Kidney (tissue), 22 donors: ENCODE measurements at places on chromosomes 11 and 22. TPM values are rescaled to one million over a fixed set of nuclear protein-coding genes. Genes with fewer than 3 reads are reported as not detected.

The HBE1 gene
- not detected for polyA plus RNA-seq

The PANX3 gene
- not detected for polyA plus RNA-seq

The CD6 gene
- polyA plus RNA-seq = 0.24 TPM

The CHST1 gene
- 2.9 TPM for polyA plus RNA-seq

The DEFB131B gene
- not detected for polyA plus RNA-seq

The GGT5 gene
- polyA plus RNA-seq = 63.2 TPM

The MMP8 gene
- polyA plus RNA-seq = not detected

The TSPAN4 gene
- polyA plus RNA-seq = 81.2 TPM

The SMIM35 gene
- polyA plus RNA-seq = 0.80 TPM

The CNGA4 gene
- not detected for polyA plus RNA-seq

The CTSC gene
- polyA plus RNA-seq = 191 TPM

The PKDREJ gene
- 0.15 TPM for polyA plus RNA-seq

The ANO5 gene
- polyA plus RNA-seq = 3.5 TPM

The CCDC116 gene
- 0.22 TPM for polyA plus RNA-seq

The CRYBB3 gene
- polyA plus RNA-seq = 5.3 TPM

The NRIP3 gene
- polyA plus RNA-seq = 1.1 TPM

The HTR3B gene
- polyA plus RNA-seq = not detected

The SLC5A12 gene
- polyA plus RNA-seq = 227 TPM

The MMP3 gene
- polyA plus RNA-seq = not detected

The DCHS1 gene
- 2.4 TPM for polyA plus RNA-seq

The PANX2 gene
- 4.3 TPM for polyA plus RNA-seq

The TPBGL gene
- polyA plus RNA-seq = 0.13 TPM

The MUC15 gene
- polyA plus RNA-seq = 18.3 TPM

The PHETA2 gene
- 6.3 TPM for polyA plus RNA-seq

The ROBO4 gene
- polyA plus RNA-seq = 12.8 TPM

The RFPL1 gene
- polyA plus RNA-seq = not detected

The FAM227A gene
- polyA plus RNA-seq = 0.80 TPM

The NOX4 gene
- 370 TPM for polyA plus RNA-seq

The UCP2 gene
- 36.4 TPM for polyA plus RNA-seq

The PNPLA3 gene
- 1.2 TPM for polyA plus RNA-seq

The LMNTD2 gene
- 6.2 TPM for polyA plus RNA-seq

The FOLH1 gene
- 12.3 TPM for polyA plus RNA-seq

The GRAMD4 gene
- 12.1 TPM for polyA plus RNA-seq

The OR8G1 gene
- polyA plus RNA-seq = not detected

The B4GAT1 gene
- polyA plus RNA-seq = 59.9 TPM

The PIK3C2A gene
- 9.8 TPM for polyA plus RNA-seq

The CCDC179 gene
- not detected for polyA plus RNA-seq

The OR6A2 gene
- not detected for polyA plus RNA-seq

The NAV2 gene
- 5.9 TPM for polyA plus RNA-seq

The TRIM29 gene
- 0.65 TPM for polyA plus RNA-seq

The KRTAP5-11 gene
- not detected for polyA plus RNA-seq

The OR52D1 gene
- not detected for polyA plus RNA-seq

The SUSD2 gene
- polyA plus RNA-seq = 25.2 TPM

The DEUP1 gene
- polyA plus RNA-seq = 0.88 TPM

The SOX10 gene
- polyA plus RNA-seq = 0.22 TPM

The PARVG gene
- polyA plus RNA-seq = 2.5 TPM

The TMEM191B gene
- 10.6 TPM for polyA plus RNA-seq

The SLC22A12 gene
- polyA plus RNA-seq = 85.9 TPM

The RAG2 gene
- not detected for polyA plus RNA-seq

The MRGPRX4 gene
- polyA plus RNA-seq = not detected

The CSKMT gene
- polyA plus RNA-seq = 8.2 TPM

The KCNJ11 gene
- 3.6 TPM for polyA plus RNA-seq

The SYT13 gene
- 16.4 TPM for polyA plus RNA-seq

The OOSP4A gene
- not detected for polyA plus RNA-seq

The GPR83 gene
- polyA plus RNA-seq = not detected

The APOBEC3A gene
- polyA plus RNA-seq = not detected

The POU2F3 gene
- polyA plus RNA-seq = 1.2 TPM

The MRGPRX2 gene
- not detected for polyA plus RNA-seq

The THY1 gene
- 240 TPM for polyA plus RNA-seq
